ENCODE measurements at places on chromosomes 3 and 15. TPM values are rescaled to one million over a fixed set of nuclear protein-coding genes. Genes with fewer than 3 reads are reported as not detected.

FNDC3B gene
- total RNA-seq, result 66.3 TPM

DNA sequence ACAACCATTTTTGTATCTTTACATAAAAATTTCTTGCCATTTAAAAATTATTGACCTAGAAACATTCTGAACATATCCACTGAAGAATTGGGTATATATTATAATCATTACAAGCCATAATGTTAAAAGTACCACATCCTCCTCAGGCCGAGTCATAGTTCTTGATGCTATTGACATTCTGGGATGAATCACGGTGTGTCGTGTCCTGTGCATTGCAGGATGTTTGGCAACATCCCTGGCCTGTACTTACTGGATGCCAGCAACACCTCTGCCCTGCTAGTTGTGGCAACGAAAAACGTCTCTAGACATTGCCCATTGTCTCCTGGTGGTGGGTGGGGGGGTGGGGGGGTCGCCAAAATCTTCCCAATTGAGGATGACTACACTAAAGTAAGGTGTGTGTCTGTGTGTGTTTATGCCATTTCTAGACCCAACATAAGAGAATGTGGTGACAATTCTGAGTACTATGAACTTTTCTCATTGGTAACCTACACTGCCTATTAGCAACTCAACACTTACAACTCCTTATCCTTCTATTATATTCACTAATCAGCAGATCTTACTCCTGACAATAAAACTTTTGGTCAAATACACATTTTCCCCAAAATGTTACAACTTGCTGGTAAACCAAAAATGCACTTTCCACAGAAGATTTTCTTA is 471.6 kb downstream of the FOXP1 start:
- DNase-seq, result no peak

GRCh38 chr15:77857419-77857818 is 220.1 kb downstream of the TBC1D2B start:
- no peak for DNase-seq

GRCh38 chr3:18747383-18747782 is 322.2 kb upstream of the SATB1 start:
- DNase-seq, result peak; percentile 31

ALG1L2 gene
- not detected for total RNA-seq

DNA sequence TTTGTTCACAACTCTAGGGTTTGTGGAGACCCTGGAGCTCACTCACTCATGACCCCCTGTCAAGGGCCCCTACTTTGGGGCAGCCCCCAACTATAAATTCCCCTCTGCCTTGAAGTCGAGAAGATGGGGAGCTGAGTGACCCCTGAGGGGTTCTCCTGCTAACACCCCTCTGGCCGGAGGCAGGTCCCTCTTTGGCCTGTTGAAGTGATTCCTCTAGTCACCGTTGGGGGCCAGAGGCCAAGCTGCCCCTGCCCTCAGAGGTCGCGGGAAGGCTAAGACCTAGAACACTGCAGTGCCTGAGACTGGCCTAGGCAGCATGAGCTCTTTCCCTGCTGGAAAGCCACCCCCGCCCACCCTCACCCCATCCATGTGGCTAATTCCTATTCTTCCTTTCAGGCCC is 15.4 kb upstream of the SKOR1 start:
- no peak for DNase-seq

UCN2 gene
- not detected for total RNA-seq

DNA sequence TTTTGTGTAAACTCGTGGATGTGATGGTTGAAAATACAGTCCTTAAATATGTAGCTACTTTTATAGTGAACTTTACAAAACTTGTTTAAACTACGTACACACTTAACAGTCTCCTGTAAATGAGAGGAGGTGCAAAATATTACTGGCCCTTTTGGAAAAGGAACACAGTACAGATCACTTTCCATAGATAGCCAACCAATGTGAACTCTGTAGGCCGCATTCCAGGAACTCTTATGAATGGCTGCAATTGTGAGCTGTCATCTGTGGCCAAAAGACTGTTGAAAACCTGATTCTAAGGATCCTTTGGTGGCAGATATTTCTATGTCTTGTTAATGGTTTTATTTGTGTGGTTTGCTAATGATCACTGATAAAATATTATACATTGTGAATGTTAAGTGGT is 6.2 kb downstream of the TSC22D2 start:
- no peak for DNase-seq

SLC24A1 gene
- 4.6 TPM for total RNA-seq

GRCh38 chr3:50610992-50611463 is 546 bp downstream of the CISH start:
- no peak for DNase-seq

NME9 gene
- total RNA-seq, result not detected

DNA sequence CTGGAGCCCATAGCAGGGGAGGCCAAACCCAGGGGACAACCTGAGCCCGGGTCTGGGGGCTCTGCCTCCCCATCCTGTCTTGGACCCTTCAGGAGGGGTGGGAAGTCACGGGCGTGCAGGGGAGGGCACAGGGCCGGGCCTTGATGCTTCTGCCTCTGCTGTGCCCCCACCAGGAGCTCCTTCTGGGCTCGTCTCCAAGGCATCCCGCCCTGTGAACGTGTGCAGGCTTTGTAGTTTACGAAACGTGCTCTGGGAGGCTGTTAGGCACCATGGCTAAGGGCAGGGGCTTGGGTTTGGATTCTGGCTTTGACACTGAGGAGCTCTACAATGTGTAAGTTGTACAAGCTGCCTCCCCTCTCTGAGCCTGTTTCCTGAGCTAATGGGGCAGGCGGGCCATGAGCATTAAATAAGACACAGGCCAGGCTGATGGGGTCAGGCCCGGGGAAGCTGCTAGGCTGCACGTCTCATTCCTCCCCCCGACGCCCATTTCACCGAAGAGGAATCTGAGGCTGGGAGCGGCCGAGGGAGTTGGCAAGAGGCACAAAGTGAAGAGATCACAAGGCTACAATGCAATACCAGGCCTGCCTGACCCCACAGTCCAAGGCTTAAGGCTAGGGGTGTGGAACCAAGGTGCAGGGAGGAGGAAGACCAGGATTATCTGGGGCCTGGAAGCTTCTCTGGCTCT is 19.6 kb downstream of the PLXND1 start:
- DNase-seq, result no peak

- DNase-seq, result no peak
Measured at GRCh38 chr3:127153506-127153815, 39.5 kb upstream of the PRR23E start.

- DNase-seq, result no peak
Measured at GRCh38 chr3:19891740-19892139, 42.3 kb downstream of the EFHB start.

ZNF80 gene
- not detected for total RNA-seq

- DNase-seq, result no peak
Measured at GRCh38 chr3:187695449-187695848, 6.9 kb downstream of the RTP2 start.

PCOLCE2 gene
- total RNA-seq, result 55.5 TPM

SEMA3G gene
- total RNA-seq, result 39.2 TPM

HDGFL3 gene
- total RNA-seq, result 38.6 TPM

DNA sequence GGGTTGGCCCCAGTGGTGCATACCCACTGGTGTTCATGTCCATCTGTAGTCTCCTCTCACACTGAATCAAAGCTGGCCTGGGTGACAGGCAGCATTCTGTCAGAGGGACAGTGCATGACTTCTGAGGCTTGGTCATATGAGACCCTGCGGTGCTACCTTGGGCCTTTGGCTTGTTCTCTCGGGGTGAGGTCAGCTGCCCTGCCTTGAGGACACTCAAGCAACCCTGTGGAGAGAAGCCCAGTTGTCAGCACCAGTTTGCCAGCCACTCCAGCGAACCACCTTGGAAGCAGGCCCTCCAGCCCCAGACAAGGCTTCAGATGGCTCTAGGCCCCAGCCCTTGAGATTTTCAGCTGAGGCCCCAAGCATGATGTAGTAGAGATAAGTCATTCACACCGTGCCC is 16.9 kb upstream of the RAB7A start:
- DNase-seq, result no peak

DNA sequence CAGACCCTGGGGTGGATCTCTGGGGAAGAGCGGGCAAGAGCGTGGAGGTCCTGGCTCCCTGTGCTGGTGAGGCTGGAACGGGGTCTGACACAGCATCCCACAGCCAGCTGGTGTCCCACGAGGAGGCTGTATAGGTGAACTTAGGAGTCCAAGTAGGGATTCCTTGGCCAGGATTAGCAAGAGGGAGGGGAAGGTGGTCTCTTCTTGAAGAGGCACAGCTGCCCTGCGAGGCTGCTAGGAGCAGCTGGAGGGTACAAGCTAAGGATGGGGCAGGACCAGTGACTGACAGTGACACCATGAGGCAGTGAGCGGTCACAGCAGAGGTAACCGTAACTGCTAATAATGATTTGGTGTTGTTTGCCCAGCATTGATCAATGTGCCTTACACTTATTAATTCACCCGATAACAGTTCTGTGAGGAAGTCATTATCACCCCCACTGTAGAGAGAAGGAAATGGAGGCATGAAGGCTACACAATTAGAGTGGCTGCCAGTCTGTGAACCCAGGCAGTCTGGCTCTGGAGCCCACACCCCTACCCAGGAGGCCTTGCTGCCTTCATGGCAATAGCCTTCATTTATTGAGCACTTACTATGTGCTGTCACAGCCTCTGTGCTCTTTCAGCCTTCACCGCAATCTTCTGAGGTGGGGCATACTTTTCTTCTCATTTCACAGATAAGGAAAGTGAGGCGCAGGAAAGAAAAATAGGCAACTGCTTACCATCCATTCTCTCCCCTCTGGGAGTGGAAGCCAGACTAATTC is 59.4 kb downstream of the TMEM44 start:
- no peak for DNase-seq

DNA sequence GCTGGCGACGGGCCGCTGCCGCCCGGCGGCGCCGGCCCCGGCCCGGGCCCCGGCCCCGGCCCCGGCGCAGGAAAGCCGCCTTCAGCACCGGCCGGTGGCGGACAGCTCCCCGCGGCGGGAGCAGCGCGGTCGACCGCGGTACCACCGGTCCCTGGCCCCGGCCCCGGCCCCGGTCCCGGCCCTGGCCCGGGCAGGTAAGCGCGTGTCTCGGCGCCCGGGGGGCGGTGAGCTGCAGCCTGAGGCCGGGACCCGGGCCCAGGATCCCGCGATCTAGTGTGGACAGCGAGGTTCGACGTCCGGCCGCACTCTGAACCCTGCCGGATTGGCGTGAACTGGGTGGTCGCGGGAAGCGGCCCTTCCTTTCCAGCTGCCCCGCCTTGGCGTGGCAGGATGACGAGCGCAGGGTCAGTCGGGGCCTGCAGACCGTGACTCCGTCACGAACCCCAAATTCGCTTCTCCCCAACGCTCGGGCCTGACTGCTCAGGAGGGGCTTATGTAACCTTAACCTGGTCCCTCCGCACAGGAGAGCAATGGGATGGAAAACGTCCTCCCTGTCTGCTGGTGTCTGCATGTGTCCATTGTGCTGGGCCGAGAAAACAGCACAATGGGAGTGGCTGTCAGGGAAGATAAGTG is 472 bp downstream of the BSN start:
- no peak for DNase-seq

- DNase-seq, result no peak
Measured at GRCh38 chr3:66106788-66107187, 68.1 kb upstream of the MAGI1 start.

DNA sequence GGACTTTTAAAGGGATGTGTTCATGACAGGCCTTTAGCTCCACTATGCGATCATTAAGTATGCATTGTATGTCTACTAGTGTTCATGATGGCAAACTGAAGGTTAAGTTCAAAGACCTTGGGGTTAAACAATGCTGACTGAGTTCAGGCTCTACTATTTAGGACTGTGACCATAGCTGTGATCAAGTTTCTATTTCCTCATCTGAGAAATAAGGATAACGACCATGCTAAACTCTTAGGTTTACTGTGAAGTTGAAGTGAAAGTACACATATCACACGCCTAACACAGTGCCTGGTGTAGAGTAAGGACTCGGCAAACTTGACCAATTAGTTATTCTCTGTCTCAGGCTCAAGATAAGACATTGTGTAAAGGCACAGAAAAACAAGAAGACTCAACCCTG is 243.2 kb downstream of the MBNL1 start:
- DNase-seq, result no peak

KBTBD12 gene
- 5.0 TPM for total RNA-seq

ANKRD34C gene
- not detected for total RNA-seq

SH2D7 gene
- not detected for total RNA-seq

TRIM42 gene
- not detected for total RNA-seq

TMEM207 gene
- total RNA-seq, result not detected

CFAP20DC gene
- total RNA-seq, result 0.32 TPM

- no peak for DNase-seq
Measured at GRCh38 chr15:40498891-40499290, 28.1 kb downstream of the CHST14 start.

GRCh38 chr15:71455107-71455506 is 339.8 kb downstream of the THSD4 start:
- DNase-seq, result no peak

HYAL3 gene
- total RNA-seq, result 3.0 TPM

KCNAB1 gene
- total RNA-seq, result 0.83 TPM

NR2E3 gene
- total RNA-seq, result not detected

DNA sequence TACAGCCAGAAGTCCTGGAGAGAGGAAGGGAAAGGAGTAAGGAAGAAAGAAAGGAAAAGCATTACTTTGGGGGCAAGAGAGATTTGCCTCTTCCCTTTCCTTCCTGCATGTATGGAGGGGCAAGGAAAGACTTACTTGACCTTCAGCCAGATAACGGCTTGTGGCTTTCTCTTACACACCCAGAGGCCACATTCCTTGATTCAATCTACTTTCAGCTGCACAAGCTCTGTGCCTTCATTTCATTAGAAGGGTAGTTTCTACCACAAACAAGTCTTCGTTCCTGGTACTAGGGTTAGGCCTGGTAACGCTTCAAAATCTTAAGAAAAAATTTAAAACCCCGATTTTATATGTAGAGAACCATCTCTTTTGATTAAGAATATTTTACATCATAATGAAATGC is 835.9 kb downstream of the TUSC7 start:
- DNase-seq, result no peak

GRCh38 chr15:38961931-38962330 is 397.3 kb upstream of the RASGRP1 start:
- no peak for DNase-seq

DNA sequence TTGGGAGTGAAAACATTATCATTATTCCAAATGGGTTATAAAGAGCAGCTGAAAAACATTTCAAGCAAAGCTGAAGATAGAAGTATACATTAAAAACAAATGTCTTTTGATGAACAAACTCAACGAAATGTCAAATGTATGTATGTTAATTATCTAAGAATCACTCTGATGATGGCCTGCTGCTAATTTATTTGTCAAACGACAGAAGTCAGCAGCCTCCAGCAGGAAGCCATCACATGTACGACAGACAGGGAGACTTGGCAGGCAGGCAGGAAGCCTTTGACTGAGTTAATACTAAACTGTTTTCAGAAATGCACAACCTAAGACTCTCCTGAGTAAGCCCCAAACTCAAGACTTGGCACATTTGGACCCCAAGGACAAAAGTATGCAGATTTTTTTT is 491.1 kb downstream of the ZNF385D start:
- no peak for DNase-seq

GRCh38 chr3:183307749-183308148 is 54.7 kb downstream of the B3GNT5 start:
- DNase-seq, result no peak

GRCh38 chr3:43629741-43630140 is 7.9 kb upstream of the ANO10 start:
- no peak for DNase-seq

Data from esophagus muscularis mucosa (tissue), 4 donors.